ENCODE measurements at places on chromosomes 11 and 22.

DNA sequence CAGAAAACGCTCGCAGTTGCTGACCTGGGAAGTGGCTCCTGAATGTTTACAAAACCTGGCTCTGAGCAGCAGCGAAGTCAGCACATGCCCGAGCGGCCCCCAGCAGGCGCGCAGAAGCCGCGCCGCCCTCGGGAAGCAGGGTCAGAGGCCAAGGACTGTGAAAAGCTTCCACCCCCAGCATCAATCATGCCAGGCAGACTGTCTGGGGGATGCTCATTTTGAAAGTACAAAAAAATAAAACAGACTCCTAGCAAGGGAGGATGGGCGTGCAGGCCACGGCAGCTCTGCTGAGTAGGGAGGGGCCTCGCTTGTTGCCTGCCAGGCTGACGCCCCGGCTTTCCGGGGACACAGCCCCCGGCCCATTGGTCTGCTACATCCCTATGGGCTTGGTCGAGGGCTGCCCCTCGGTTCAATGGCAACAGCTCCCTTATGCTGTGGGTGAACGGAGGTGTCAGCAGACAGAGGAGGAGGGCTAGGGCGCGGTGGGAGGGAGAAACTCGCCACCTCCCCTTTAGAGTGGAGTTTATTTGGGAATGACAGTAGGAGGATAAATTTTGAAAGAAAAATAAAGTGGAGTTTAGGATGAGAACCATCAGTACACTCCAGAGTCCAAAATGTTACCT lies 37.7 kb upstream of the GNB1L start:
- DNase-seq, result peak; percentile 41

DNA sequence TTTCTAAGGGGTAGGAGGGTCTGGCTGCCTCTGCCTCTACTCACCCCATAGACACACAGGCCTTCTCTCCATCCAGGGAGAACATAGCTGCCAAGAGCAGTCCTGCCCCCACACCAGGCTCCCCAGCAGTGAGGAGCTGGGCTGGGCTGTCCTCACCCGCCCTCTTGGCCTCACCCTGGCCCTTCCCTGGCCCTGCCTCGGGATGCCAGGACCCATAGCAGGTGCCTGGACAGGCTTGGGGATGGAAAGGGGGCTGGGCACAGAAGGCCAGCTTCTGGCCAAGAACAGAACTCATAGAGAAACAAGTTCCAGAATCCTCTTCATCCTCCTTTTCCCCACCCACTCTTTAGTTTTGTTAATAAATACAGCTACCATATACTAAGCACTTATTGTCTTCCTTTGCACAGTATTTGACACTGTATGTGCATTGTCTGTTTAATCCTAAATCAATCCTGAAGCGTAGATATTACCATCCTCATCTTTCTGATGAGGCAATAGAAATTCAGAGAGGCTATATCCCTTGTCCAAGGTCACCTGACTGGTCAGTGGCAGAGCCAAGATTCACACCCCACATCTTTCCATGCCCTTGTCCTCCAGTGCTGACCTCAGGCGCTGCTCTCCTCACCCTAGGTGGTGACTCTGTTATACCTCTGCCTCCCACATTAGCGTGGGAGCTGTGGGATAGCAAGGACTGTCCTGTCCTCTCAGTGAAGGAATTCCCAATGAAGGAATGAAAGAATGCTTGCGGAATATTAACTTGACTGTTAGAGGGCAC lies 22.0 kb upstream of the MYOD1 start:
- no peak for DNase-seq

- DNase-seq, result no peak
Measured at GRCh38 chr11:101429703-101430540, 153.9 kb downstream of the TRPC6 start.

DNA sequence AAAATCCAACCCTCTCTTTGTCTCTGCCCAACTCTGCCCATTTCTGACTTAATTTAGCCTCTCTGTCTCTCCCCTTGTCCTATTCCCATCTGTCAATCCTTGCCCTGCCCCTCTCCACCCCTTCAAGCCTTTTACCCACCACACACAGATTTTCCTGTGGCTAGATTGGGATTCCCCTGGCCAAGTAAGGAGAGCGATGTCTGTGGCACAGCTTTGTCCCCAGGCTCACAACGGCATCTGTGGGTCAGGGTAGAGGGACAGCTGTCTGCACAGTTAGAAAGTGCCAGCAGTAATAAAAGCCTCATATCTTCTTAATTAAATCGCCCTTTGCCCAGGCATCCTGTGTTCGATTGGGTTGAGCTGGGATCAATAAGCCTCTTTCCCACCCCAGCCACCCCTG lies 1.3 kb upstream of the KCNC1 start:
- no peak for DNase-seq

GRCh38 chr11:104819107-104819506 lies 79.2 kb downstream of the CASP12 start:
- DNase-seq, result no peak

DNA sequence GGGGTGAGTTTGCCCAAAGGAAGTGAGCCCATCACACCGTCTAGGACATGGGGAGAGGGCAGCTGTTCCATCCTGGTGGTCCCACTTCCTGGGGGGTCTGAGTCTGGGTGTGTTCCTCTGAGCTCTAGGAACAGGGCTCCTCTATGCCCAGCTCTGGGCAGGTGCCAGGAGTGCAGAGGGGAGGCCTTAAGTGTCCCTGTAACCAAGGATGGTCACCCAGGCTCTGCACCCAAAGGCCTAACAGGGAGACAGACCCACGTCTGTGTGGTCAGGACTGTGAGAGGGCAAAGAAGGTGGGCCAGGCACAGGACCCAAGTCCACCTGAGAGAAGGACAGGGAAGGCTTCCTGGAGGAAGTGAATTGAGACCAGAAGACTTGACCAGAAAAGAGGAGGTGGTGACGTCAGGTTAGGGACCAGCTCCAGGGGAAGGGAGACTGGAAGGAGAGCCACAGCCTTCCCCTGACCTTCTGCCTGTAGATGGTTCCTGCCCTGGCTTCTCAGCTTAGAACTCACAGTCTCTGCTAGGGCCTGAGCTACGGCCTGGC lies 11.3 kb upstream of the TCF20 start:
- DNase-seq, result no peak

DNA sequence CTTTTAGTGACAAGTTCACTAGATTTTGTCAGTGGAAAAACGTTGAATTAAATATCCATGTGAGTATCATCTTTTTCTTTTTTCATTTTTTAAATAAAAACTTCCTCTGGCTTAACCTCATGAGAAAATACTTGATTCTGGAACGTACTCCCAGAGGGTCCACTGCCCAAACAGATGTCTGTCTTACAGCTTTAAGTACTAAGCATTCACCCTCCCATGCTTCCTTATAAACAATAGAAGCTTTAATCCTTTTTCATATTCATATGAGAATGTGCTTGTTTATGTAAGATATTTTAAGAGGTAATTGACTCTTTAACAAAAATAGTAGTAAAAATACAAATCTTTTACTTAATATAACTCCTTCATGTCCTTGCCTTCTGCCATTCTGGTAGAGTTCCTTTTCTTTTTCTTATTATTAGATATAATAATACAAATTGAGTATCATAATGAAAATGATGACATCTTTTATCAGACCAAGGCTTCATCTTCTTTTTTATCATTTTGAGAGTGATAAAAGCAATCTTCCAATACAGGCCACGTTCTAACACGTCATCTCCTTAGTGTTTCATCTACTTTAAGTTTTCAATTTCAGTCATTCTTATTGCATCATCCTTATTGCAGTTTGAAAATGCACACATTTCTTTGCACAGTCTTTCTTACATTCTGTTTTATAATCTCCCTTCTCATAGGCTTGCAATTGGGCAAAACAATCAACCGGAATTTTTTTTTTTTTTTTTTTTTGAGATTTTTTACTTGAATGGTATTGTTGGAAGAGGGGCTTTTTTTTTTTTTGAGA lies 69.5 kb upstream of the MYO18B start:
- DNase-seq, result no peak

DNA sequence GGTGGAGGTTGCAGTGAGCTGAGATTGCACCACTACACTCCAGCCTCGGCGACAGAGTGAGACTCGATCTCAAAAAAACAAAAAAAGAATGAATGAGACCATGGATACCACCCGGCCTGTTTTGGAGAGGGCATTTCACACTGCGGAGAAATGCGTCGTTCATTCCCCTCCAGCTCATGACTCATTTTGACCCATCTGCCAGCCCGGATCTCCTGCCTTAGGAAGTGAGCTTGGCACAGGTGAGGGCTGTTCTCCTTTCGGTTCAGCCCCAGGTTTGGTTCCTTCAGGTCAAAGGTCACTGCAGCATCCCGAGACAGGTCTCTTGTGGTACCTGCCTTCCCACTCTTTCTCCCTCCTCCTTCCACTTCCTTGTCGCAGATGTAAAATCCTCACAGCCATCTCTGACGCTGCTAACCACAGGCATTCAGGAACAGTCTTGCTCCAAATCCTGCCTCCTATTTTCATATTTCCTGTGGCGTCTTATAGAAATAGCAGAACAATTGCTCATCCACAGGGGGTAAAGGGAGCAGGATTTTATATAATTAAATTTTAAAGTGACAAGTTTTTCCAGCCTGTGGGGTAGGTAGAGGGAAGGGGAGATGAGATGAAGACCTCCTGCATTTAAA lies 517.9 kb downstream of the NTM start:
- DNase-seq, result no peak

DNA sequence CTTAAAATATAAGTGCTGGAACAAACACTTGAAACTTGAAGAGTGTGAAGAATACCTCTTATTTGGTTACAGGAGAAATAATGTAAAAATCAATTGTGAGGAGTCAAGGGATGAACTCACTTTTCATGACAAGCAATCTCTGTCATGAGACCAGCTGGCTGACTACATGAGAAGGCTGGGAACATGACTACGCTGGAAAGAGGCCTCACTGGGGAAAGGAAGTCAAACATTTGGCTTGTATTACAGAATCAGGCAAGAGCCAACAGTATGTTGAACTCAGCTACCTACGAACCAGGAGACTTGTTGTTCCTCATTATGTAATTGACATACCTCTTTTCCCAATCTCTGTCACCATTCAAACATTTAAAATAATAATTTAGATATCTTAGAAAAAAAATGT lies 14.4 kb downstream of the DCDC1 start:
- no peak for DNase-seq

GRCh38 chr11:134666273-134667174 lies 254.5 kb upstream of the B3GAT1 start:
- DNase-seq, result no peak

DNA sequence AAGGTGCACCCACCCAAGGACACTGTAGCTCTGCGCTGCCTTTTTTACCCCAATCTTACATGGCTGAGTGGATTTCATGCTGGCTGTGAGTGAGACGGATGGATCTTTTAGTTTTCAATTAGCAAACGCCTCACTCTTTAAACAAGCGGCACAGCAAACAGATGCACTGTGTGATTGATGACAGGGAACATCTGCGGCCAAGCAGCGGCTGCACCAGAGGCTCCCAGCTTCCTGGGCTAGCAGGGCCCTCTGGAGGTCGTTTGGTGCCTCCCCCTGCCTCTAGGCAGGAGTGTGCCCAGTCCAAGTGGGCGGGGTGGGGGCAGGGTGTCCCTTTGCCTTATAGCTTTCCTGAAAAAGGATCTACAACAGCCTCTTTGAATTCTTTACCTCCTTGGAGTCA lies 2.1 kb upstream of the DRD2 start:
- no peak for DNase-seq

GRCh38 chr11:35177370-35177769 lies 38.4 kb downstream of the CD44 start:
- DNase-seq, result no peak

- no peak for DNase-seq
Measured at GRCh38 chr11:44377121-44377520, 67.2 kb upstream of the ALX4 start.

DNA sequence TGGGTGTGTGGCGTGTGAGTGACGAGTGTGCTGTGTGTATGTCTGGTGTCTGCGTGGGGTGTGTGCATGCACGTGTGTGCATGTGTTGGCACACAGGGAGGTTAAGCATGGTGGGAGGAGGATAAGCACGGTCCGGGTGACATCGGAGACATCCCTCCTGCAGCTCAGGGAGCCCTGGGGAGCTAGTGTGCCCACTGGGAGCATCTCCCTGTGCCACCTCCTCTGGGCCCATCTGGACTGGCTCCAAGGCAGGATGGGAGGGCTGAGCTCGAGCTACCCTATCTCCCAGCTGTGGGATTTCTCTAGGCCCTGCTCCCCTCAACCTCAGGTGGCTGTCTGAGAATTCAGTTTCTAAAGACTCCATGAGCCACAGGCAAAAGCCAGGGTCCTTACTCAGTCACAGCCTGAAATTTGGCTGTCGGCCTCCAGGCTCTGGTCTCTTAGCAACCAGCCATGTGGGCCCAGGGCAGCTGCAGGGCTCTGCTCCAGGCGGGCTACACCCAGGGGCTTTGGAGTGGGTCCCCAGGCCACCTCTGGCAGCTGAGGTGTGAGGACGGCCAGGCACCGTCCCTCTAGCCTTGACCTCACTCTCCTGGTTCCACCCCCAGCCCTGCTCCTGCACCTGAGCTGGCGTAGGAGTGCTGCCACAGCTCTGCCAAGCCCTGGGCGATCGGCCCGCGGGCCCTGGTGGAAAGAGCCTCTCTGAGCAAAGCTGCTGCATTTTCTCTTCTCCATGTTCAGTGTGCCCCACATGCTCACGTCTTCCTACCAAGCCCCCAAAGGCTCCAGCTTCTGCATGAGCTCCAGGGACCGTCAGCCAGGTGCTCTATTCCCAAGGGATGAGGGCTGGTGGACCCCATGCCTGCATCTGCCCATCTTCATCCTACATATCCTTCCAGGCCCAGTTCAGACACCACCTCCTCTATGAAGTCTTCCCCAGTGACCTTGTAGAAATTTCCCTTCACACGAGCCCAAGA lies 39.7 kb downstream of the RTL6 start:
- no peak for DNase-seq

- DNase-seq, result no peak
Measured at GRCh38 chr11:30313580-30313979, 9.3 kb upstream of the ARL14EP start.

- no peak for DNase-seq
Measured at GRCh38 chr11:130817330-130817944, 98.8 kb downstream of the SNX19 start.

- DNase-seq, result no peak
Measured at GRCh38 chr11:11512090-11512489, 109.7 kb downstream of the GALNT18 start.

GRCh38 chr11:96340555-96340885 lies 2.5 kb downstream of the MAML2 start:
- no peak for DNase-seq

- DNase-seq, result no peak
Measured at GRCh38 chr22:42397332-42398249, 34.6 kb downstream of the NFAM1 start.

- DNase-seq, result no peak
Measured at GRCh38 chr11:134630861-134631260, 218.8 kb upstream of the B3GAT1 start.

GRCh38 chr22:47372111-47372581 lies 609.7 kb downstream of the TBC1D22A start:
- DNase-seq, result no peak
